ENCODE measurements at places on chromosomes 13 and 19. TPM values are rescaled to one million over a fixed set of nuclear protein-coding genes. Genes with fewer than 3 reads are reported as not detected.

The PROSER3 gene
- 1.9 TPM for total RNA-seq

The NLRP4 gene
- total RNA-seq, result under 0.01 TPM

- no peak for DNase-seq
These were observed 792.6 kb upstream of the GPC6 start for GRCh38 chr13:92433963-92434362.

DNA sequence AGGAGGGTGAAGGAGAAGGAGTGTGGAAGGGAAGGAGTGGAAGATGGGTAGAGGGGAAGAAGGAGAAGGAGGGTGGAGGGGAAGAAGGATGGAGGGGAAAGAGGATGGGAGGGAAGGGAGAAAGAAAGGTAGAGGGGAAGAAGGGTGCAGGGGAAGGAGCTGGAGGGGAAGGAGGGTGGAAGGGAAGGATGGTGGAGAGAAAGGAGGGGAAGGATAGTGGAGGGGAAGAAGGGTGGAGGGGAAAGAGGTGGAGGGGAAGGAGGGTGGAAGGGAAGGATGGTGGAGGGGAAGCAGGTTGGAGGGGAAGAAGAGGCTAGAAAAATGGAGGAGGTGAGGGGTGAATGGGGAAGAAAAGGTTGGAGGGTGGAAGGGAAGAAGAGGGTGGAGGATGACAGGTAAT is 927.9 kb downstream of the UQCRFS1 start:
- no peak for DNase-seq

DNA sequence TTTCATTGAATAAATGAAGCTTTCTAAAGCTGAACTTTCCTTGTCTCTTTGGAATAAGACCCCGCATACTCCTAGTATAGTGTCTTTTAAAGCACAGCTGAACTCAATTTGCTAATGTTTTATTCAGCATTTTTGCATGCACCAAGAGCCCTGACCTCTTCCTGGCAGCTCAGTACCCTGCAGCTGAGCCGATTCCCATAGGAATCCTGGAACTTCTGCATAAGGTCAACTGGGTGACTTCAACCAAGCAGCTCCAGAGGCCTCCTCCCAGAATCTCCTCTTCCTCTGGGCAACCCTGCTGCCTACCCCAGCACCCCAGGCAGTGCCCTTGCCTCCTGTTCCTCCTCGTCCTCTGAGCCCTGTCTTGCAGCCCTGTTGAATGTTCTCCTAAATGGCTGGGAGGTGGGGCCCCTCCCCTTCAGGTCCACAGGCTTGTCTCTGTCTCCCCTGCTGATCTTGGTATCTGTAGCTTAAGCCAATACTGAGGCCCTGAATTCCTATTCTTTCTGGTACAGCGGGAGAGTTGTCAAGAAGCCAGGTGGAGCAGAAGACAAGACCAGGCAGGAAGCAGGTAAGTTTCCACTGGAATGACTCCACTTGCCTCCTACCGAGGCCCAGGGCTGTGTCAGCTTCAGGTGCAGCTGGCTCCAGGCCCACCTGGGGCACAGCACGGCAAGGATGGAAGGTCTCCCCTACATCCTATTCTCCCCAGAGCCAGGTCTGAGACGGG is 23.6 kb upstream of the CCDC124 start:
- DNase-seq, result no peak

GRCh38 chr13:82480415-82480814 is 1401.9 kb downstream of the SLITRK1 start:
- no peak for DNase-seq

Measured in occipital lobe (tissue), 3 donors.